ENCODE measurements at places on chromosomes 3 and 15.

DNA sequence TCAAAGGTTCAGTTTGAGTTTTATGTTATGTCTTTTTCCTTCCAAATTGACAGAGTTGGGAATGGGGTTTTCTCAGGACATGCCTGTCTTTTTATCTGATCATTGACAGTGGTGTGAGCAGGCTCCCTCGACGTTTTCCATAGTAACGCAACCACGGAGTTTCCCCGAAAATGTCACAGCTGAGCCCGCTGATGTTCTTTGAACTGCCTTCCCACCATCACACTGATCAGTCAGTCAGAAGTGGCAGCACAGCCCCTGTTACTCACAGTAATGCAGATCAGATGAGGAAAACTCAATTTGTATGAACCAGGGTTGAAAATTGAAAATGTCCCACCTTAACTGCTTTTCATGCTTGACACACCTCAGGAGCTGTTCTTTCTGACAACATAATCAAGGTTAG is 210.4 kb downstream of the NECTIN3 start:
- no peak for DNase-seq

GRCh38 chr3:174498638-174499037 is 360.5 kb upstream of the NAALADL2 start:
- DNase-seq: no peak

DNA sequence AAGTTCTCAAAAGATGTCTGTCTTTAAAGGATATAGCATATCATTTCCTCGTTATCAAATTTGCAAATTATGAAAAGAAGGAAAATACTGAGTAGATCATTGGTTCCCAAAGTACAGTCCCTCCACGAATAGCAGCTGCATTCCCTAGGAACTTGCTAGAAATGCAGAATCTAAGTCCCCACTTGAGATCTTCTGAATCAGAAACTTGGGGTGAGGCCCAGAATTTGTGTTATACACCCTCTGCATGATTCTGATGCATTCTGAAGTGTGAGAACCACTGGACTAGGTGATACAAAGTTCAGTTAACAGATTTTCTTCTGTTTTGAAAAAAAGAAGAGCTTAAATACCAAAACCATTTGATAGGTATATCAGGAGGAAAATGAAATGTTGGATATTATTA is 77.1 kb downstream of the SLC25A26 start:
- no peak for DNase-seq

DNA sequence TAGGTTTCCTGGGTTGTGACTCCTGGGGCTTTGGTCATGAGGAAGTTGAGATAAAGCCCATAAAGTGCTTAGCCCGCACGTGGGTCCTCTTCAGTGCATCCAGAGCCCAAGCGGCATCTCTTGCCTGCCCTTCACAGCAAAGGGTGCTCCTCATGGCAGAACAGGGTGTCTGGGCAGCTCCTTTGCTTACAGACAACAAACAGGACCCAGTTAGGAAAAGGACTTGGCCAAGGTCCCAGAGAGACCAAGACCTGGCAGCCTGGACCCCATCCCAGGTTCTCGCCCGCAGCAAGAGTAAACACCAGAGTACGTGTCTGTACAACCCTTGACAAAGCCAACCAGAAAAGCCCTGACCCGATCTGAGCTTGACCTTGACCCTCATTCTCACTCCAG is 27.0 kb downstream of the ALS2CL start:
- no peak for DNase-seq

GRCh38 chr3:132406587-132406986 is 10.7 kb upstream of the DNAJC13 start:
- no peak for DNase-seq

GRCh38 chr15:29926083-29926388 is 103.8 kb upstream of the TJP1 start:
- no peak for DNase-seq

GRCh38 chr15:55859681-55860080 is 116.7 kb upstream of the PRTG start:
- DNase-seq: no peak

- no peak for DNase-seq
Observed at GRCh38 chr3:28279770-28280169, 38.4 kb downstream of the CMC1 start.

DNA sequence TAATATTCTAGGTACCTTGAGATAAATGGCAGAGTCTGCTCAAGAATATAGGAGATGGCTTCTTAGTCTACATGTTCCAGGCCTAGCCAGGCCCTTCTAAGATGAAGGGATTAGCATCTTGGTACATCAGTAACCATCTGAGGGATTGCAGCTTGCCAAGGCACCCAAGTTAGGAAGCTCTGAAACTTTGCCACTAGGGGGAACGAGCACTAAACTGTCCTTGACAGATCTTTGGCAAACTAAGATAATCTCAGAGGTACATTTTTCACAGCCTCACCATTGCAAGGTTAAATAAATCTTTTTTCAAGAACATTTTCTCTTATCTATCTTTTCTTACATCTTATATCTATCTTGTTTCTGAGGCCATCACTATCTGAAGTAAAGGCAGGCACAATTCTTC is 351.2 kb downstream of the RAP2B start:
- no peak for DNase-seq

- no peak for DNase-seq
Observed at GRCh38 chr15:90597577-90597976, 67.9 kb downstream of the CRTC3 start.

DNA sequence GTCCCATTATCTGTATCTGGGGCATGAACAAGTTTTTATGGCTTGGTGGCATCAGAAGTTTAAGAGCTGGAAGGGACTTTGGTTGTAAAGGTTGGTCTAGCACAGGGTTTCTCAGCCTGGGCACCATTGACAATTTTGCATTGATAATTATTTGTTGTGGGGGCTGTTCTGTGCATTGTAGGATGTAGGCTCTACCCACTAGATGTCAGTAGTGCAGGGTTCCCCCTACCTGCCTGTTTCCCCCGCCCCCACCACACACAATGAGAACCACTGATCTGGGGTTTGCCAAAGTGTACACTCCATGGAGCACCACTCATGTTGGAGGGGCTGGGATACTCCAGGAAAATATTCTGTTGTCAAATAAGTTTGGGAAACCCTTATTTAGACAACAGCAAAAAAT is 42.7 kb downstream of the PLCL2 start:
- no peak for DNase-seq

- DNase-seq: no peak
Observed at GRCh38 chr3:126261037-126261436, 80.7 kb upstream of the ALDH1L1 start.

DNA sequence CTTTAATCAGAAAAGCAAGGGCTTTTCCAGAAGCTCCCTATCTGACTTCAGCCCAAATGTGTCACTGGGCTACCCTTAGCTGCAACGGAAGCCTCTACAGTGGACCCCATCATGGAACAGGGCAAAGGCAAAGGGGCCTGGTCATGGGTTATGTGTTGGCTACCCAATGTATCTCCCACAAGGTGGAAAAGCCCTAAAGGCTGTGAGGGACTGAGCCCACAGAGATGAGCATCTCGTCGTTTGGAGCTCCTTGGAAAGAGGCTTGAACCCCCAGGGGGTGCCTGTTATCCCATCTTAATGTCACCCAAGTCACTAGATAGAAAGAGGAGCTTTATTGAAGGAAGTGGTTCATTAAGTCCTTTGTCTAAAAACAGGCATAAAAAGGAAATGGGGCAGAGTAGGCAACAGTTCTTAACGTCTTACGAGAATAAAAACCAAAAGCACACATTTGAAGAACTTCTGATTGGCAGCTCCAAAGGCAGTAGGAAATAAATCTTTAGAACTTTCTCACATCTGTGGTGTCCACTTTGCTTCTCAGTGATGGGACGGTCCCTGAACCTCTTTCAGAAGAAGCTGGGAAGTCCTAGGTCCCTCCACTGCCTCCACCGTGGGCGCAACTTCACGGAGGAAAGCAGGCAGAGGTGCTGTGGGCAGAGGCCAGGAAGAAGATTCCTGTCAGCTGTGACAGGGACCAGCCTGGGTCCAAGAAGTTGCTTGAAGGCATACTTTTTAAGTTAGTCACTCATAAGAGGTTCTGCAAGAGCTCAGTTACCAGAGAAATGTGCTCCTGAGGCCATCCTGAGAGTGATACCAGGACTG is 93.7 kb downstream of the MYLK start:
- DNase-seq: no peak

DNA sequence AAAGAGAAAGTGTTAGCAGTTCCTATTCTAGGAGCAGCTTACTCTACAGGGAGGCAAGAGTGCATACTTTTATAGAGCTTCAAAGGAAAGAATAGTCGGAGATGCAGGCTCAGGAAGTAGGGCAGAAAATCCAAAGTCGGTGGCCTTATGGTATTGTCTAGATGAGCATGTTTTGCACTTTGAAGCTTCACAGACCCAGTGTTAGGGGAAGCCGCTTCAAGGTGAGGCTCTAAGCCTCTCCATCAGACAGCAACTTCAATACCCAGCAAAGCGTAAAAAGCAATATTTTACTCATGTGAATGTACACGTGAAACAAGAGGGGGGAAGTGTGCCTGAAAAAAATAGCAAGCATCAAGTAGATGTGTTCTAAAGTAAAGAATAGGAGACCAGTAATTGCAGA is 125.6 kb upstream of the RASGRP1 start:
- DNase-seq: no peak

DNA sequence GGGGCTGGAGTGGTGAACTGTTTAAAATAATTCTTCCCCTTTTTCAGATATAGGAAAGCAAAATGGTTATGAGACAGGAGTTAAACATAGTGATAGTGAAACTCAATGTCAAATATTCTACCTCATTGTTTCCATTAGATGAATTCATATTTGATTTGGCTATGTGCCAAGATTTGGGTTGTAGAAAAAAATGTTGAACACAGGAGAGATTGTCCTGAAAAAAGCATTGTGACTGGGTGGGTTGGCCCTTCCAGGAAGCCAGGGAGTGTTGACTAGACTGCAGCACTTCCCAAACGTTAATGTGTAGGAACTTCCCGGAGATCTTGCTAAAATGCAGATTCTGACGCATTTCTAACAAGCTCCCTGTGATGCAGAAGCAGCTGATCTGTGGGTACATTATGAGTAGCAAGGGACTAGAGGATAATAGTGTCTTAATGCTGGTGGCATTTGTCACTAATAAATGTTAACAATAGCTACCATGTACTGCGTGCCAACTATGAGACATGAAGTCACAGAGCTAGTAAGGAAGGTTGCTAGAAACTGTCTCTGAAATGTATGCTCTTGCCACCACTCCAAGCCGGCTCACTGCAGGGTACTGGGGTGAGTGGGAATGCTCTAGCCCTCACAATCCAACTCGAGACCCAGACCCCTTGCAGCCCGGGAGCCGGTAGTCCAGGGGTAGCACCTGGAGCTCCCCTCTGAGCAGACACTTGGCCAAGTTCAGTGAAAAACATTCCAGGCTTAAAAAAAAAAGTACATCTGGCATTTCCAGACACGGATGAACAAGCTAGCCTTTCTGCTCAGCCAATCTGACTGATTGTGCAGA is 120.6 kb downstream of the CD47 start:
- DNase-seq: no peak

GRCh38 chr3:189331002-189331418 is 159.2 kb downstream of the TPRG1 start:
- no peak for DNase-seq

DNA sequence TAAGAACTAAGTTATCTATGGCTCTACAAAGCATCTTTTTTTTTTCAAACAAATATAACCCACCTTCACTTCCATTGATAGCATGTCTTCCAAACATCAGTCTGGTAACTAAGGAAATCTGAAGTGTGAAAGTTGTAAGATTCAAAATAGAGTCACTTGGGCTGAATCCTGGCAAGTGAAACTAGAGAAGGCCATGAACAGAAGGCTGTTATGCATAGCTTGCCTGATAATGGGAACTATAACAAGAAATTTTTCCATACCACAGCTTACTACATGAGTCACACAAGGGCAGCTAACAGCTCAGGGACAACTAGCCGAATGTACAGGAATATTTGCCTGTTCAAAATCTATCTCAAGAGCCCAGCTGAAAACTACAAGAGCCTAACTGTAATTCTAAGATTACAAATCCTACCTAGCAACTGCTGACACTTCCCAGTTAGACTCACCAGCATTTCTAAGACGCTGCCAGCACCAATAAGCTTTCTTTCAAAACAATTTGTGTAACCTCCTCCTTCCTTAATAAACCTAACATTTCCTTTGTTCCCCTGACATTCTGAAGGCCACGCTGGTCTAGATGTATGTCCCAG is 1066.5 kb downstream of the PLOD2 start:
- no peak for DNase-seq

GRCh38 chr3:128623762-128624176 is 26.8 kb downstream of the RPN1 start:
- no peak for DNase-seq

DNA sequence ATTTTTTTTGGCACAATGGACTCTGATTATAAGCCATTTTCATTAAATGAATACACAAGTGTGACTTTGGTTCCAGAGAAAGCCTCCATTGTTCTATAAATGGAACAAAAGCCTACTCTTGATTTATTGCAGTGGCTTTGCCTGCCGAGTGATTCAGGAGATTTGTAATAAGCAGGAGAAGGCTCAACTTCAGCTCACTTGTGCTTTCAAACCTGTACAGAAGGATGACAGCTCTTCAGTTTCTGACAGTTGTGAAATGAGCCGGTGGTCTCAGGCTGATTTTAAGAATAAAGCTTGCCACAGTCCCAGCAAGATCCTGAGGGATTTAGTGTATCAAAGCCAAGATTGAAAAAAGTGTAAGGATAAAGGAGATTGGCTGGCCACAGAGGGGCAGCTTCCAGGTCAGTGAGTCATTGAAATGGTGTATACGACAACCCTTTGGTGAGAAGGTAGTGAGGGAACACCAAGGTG is 438.8 kb upstream of the TGFBR2 start:
- DNase-seq: no peak

GRCh38 chr15:28979208-28979841 is 93.6 kb downstream of the APBA2 start:
- no peak for DNase-seq

GRCh38 chr3:157607826-157608405 is 104.7 kb upstream of the VEPH1 start:
- no peak for DNase-seq

DNA sequence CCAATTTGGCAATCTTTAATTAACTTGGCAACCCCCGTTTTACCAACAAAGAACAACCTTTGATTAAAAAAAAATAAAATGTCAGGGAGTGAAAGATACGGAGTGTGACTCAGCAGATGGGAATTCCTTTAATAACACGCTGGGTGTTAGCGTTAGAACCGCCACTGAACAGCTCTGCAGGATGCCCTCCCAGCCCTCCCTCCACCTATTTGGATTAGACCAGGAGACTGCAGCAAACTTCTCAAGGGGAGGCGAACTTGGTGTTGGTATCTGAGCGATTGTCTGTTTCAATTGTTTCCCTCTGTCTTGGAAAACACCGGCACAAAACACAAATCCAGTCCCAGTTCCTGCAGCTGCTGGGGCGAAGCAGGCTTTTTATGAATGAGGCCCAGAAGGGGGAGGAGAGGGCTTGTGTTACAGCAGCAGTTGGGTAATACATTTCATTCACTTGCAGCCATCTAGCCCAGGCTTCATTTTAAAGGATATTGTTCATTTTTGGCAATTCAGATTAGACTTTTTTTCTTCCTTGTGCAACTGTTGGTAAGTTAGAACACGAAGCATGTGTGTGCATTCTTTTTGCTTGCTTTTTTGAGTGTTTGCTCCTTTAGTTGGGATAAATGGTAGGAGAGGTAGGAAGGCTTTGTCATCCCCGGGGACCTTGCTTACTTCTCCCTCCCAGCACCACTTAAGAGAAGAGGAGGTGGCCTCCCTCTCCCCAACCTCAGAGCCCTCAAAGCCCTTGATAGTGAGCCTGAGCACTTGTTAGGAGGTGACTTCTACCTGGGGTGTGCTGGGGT is 152.3 kb downstream of the IGF1R start:
- DNase-seq: no peak

Measured in stimulated activated CD8-positive, alpha-beta memory T cell treated with anti-CD3 and anti-CD28 coated beads, Interleukin-2, amount 100 ng/mL, for 1 hour (primary cell).